ENCODE measurements at places on chromosomes 5 and 9.

DNA sequence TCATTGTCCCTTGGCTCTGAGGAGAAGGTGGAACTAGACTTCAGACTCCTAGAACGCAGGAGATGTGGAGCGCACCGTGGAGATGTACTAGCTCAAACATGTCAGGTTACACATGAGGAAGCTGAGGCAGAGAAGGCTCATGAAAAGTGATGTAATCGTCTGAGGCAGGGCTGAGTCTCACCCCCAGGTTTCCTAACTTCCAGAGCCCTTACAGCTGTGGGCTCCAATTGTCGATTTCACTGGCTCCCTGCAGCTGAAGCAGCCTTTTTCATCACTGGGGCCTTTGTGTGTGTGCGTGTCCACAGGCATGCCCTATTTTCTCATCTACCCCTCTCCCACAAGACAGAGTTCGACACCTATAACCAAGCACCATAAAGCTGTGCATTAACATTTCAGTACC, 370.6 kb downstream of the NTRK2 start:
- DNase-seq = no peak

DNA sequence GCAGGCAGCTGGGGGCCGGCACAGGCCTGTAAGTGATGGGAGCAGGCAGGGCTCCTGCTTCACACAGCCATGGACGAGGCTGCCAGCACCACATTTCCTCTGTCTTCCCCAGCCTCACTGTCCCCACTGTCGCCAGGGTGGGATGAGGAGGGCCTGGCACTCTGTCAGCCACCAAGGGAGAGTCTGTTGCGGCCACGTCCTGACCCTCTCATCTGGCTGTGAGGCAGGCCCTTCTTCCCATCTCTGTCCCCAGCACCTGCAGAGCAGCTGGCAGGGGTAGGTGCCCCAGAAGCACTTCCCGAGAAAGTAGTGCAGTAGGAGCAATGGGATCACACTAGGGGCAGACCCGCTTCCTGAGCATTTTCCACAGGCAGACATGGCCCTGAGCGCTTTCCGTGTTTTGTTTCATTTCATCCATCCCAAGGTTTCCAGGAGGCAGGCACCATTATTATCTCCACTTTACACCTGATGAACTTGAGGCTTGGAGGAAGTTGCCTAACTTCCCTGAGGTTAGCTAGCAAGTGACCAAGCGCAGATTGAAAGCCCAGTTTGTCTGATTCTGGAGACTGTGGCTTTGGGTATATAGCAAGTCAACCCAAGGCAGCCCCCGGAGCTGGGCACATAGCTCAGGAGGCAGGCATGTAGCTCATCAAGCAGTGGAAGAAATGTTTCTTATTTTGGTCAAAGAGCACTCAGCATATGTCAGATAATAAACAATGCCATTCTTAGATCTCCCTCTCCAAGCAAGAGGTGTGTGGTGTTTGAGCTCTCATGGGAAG, 202.4 kb downstream of the DAB2IP start:
- no peak for DNase-seq

DNA sequence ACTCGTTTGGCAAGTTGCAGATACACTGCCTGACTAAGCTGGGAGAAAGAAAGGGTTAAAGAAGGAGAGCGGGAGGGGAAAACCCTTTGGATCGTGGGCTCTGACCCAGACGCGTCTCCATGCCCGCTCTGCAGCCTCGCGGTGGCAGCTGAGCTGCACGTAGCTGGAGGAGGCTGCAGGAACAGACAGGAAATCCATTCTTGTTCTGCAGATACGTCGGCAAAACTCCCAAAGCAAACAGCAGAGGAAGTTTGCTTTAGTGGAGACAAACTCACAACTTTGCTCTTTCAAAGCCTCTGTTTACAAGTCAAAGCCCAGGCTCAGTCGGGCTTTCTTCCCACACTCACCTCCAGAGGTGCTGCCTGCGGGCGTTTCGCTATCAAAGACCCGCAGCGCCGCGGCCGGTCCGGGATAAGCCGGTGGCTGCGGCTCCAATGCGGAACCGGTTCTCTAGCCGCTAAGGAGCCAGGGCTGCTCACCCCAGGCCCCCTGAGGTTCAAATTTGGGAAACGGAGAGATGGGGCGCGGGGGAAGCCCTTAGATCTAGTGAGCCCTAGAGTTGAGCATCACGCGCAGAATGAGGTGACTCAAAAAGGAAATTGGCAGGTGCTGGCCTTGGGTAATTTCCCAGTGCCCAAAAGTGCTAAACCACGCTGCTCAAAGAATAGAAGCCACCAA, 60.7 kb downstream of the MAT2B start:
- no peak for DNase-seq

- DNase-seq = no peak
Measured at GRCh38 chr5:18375641-18376040, 741.4 kb downstream of the TAF11L14 start.

GRCh38 chr5:79181419-79182022, 54.4 kb upstream of the JMY start:
- no peak for DNase-seq

- no peak for DNase-seq
Measured at GRCh38 chr5:151740958-151741373, 17.5 kb downstream of the ATOX1 start.

- DNase-seq = no peak
Measured at GRCh38 chr9:126531035-126531571, 82.6 kb upstream of the LMX1B start.

Data from breast epithelium (tissue), 4 donors.